ENCODE measurements at places on chromosomes 4 and X.

- no peak for DNase-seq
These were observed 2.9 kb downstream of the EDA start for GRCh38 chrX:69618803-69619202.

GRCh38 chr4:125677665-125678307 is 363.0 kb downstream of the FAT4 start:
- no peak for DNase-seq

- no peak for DNase-seq
These were observed 155.5 kb downstream of the INPP4B start for GRCh38 chr4:142690406-142691163.

DNA sequence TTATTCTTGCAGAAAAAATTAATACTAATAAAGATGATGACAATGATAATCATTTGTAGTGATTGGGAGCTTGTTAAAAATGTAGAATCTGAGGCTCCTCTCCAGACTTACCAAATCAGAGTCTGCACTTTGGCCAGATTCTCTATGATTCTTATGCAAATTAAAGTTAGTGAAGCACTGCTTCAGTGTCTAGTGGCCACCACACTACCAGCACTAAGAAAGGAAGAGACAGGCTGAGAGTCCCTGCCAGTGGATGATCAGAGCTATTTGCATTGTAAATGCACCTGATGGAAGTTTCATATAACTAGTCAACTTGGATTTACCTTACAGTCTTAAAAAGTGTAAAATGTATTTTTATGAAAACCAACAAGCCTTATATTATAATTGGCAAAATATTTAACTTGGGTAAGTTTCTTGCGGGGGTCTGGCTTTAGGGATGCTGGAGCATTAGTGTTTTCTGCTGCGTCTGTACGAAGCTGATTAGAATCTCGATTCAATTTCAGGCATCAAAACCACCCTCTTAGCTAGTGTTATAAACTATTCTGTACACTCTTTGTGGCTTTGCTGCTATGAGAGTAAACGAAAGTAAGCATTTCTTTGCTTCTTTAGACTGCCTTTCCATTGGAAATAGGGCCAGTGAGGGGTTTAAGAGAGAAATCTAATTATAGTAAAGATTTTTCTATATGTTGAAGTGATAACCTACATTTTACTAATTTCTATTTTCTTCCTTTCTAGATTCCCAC is 114.1 kb downstream of the TLL1 start:
- no peak for DNase-seq

DNA sequence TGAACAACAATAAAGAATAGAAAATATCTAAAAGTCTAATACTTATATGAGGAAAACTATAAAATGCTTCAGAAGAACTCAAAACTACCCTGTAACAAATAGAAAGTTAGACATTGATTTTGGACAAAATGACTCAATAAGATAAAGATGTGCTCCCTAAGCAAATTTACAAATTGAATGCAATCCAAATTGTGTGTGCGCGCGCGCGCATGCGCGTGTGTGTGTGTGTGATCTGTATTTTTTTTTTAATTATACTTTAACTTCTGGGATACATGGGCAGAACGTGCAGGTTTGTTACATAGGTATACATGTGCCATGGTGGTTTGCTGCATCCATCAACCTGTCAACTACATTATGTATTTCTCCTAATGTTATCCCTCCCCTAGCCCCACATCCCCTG is 320.8 kb upstream of the INTU start:
- no peak for DNase-seq

GRCh38 chr4:24102621-24103020 is 212.8 kb upstream of the PPARGC1A start:
- no peak for DNase-seq

All from T-helper 22 cell (primary cell).